ENCODE measurements at places on chromosomes 3 and 15. TPM values are rescaled to one million over a fixed set of nuclear protein-coding genes. Genes with fewer than 3 reads are reported as not detected.

GABRG3 gene
- 0.42 TPM for total RNA-seq

OSBPL10 gene
- total RNA-seq: 9.3 TPM

RAD51 gene
- total RNA-seq: 4.8 TPM

SMCO1 gene
- not detected for total RNA-seq

KLF15 gene
- total RNA-seq: not detected

SMAD6 gene
- 25.5 TPM for total RNA-seq

AQP9 gene
- total RNA-seq: not detected

SAMMSON gene
- total RNA-seq: not detected

UBAP1L gene
- 2.8 TPM for total RNA-seq

CHL1 gene
- total RNA-seq: not detected

CLDN18 gene
- total RNA-seq: not detected

CPLX3 gene
- not detected for total RNA-seq

GOLGA6L25 gene
- not detected for total RNA-seq

TMEM207 gene
- total RNA-seq: not detected

ZNF860 gene
- total RNA-seq: 0.59 TPM

DAZL gene
- not detected for total RNA-seq

ASB14 gene
- total RNA-seq: 0.05 TPM

TTLL13 gene
- total RNA-seq: not detected

CD86 gene
- not detected for total RNA-seq

PAQR9 gene
- not detected for total RNA-seq

All from smooth muscle cell of the umbilical artery (primary cell).